ENCODE measurements at places on chromosomes 2 and 18.

DNA sequence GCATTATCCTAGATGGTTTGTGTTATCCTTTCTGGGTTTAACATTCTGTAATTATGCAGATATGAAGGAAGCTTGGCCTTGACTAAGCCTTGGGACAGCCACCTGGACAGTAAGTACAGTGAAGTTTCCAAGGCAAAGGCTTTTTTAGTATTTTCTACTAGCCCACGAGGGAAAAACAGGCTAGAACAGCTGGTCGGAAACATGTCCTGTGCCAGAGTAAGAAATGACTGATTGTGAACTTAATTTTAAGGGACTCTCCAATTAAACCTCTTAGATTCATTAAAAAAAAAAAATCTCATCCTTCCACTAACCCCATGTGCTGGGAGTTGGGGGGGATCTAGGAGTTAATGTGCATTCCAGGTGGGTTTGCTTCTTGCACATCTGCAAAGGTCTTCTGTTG lies 720.8 kb downstream of the SLC4A3 start:
- no peak for DNase-seq

GRCh38 chr2:64632835-64633819 lies 20.6 kb downstream of the SERTAD2 start:
- no peak for DNase-seq

GRCh38 chr2:238379096-238379810 lies 47.5 kb upstream of the ASB1 start:
- peak; percentile 17 for DNase-seq

DNA sequence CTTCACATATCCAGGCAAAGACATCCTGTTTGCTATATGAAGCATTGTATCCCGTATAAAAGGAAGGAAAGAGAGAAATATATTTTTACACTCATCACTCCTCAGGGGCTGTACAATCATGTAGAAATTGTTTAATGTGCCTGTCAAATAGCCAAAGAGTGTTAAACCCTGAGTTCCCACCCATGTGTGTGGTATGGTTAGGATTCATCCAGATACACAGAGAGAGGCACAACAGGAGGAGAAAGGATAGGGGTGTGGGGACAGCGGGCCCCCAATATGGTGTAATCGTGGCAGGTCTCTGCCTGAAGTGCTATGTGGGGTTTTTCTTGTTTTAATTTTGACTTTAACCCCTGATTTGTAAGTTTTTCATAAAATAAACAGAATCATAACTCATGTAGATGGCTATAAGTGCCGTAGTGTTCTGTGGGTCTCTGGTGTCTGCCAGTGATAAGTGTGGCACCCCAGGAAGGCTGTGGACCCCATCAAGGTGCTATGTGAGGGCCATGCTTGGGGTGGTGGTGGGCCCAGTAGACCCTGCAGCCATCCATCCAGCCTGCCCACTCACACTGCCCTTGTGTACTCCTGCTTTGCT lies 10.2 kb upstream of the IL18R1 start:
- DNase-seq, result no peak

DNA sequence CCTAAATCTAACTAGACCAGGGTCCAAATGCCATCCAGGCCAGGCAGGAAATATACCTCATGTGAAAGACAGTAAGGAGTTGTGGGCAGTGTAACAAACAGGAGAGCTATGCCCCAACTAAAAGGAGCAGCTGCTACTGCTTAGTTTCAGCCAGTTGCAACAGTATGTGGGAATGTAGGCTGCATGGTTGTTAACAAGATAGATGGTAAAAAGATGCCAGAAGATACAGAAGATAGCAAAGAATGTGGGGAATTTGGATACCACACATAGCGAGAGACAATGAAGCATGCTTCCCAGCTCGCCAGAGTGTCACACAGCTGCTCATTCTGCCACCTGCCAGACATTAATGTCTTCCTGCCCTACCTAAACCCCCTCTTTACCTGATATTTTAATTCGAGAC lies 39.4 kb upstream of the CYBRD1 start:
- DNase-seq, result no peak

- DNase-seq, result peak; percentile 30
Measured at GRCh38 chr2:168244318-168244717, 3.1 kb downstream of the STK39 start.

DNA sequence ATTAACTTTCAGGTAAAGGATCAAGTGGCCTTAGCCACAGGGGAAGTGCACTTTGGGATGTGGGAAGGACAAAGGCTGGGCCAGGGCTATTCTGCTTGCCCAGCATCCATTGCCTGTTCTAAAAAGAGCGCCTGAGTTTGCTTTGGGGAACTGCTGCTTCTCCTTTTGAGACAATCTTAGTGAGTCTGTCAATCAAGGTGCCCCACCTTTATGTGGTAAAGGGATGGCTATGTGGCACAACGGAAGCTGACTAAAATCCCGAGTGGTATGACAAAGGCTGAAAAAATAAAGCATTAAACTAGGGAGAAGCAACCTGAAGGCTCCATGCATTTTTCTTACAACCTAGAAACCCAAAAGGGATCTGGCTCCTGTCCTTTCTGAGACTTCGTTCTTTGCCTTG lies 540.5 kb downstream of the SLC4A3 start:
- no peak for DNase-seq

DNA sequence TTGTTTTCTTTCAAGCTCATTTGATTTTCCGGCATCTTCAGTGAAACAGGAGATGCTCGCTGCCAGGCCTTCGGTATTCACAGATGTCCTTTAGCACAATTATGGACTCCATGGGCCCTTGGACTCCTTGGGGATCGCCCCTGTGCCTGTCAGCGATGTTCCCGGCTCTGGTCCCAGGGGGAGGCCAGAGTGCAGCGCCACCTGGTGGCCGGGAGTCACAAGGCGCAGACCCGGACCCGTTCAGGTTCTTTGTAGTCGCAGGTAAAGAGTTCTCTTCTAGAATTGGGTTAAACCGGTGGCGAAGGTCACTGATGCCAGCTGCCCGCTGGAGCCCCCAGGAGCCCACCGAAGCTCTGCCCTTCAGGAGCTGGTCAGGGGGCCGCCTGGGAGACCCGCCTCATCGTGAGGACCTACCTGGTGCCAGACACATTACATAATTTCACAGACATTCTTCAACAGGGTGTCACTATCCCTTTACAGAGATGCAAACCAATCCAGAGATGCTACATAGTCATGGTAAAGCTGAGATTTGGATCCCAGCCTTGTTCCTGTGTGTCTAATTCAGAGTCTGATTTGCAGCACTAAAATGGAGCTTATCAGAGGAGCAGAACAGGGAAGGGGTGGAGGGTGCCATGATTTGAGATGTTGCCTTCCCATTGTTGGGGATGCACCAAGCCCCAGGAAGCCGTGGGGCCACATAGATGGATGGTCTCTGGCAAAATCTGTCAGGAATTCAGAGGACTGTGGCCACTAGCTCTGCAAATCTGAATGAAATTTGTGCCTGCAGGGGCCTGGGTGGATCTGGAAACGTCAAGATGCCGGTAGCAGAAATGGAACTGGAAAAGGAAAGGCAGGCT lies 6.0 kb upstream of the INPP5D start:
- peak; percentile 70 for DNase-seq

GRCh38 chr2:88600038-88600465 lies 27.2 kb downstream of the EIF2AK3 start:
- DNase-seq, result peak; percentile 24

DNA sequence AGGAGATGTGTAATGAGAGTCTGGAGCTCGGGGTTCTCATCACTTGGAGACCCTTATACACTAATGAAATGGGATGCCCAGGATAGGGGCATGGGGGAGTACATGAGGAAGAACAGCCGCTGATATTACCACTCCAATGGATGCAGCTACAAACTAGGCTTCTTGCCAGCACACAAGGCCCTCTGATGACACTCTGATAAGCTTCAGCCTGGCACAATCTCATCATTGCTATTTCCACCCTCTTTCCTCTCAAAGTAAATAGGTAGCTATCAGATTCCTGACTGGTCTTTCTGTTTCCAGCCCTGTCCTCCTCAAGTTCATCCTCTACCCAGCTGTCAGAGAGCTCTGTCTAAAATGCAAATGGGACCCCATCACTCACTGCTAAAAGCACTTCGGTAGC lies 103.0 kb downstream of the GPR39 start:
- DNase-seq, result no peak

- DNase-seq, result no peak
Measured at GRCh38 chr2:175599966-175600831, 401.9 kb downstream of the LNPK start.

DNA sequence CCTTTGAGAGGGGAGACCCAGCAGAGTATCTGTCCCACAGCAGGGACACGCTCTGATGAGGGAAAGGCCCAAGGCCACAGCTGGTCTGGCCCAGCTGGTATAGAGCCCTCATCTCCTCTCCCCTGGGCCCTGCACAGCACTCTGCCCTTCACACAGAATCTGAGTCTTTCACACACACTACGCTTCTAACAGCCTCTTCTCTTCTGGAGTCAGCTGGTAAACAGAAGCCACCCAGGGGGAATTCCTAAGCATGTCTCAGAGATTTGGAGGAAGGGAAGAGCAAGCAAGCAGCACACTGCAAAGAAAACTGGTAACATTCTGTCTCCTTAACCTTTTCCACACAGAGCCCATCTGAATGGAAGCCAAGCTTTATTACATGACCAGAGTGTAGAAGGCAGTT lies 121.1 kb upstream of the ACAA2 start:
- DNase-seq, result no peak

DNA sequence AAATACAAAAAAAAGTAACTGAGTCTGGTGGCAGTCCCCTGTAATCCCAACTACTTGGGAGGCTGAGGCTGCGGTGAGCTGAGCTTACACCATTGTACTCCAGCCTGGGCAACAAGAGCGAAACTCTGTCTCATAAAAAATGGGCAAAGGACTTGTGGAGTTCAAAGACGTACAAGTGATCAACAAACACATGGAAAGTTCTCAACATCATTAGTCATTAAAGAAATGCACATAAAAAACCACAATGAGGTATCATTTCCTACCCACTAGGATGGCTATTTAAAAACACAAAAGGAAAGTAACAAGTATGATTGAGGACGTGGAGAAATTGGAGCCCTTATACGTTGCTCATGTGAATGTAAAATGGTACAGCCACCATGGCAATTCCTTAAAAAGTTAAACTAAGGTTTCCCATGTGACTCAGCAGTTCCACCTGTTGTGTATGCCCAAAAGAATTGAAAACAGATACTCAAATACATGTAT lies 52.3 kb downstream of the RAB10 start:
- DNase-seq, result no peak

DNA sequence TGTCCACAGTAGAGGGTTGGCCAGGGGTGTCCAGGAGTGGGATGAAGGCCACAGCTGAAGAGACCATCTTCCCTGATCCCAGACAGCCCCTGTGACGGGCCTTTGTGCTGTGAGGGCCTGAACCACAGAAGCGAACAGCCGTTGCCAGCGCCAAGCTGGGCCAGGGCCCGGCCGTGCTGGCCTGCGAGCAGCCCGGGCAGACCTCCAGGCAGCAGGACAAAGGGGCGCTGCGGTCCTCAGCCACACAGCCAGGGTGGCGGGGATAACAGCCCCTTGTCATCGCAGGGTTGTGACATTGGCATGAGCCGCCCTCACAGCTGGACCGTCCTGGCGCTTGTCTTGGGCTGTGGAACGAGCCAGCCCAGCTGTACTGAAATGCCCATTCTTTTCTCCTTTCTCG lies 161.1 kb downstream of the FAM210A start:
- DNase-seq, result no peak

- no peak for DNase-seq
Measured at GRCh38 chr2:12612671-12613070, 104.1 kb upstream of the TRIB2 start.

DNA sequence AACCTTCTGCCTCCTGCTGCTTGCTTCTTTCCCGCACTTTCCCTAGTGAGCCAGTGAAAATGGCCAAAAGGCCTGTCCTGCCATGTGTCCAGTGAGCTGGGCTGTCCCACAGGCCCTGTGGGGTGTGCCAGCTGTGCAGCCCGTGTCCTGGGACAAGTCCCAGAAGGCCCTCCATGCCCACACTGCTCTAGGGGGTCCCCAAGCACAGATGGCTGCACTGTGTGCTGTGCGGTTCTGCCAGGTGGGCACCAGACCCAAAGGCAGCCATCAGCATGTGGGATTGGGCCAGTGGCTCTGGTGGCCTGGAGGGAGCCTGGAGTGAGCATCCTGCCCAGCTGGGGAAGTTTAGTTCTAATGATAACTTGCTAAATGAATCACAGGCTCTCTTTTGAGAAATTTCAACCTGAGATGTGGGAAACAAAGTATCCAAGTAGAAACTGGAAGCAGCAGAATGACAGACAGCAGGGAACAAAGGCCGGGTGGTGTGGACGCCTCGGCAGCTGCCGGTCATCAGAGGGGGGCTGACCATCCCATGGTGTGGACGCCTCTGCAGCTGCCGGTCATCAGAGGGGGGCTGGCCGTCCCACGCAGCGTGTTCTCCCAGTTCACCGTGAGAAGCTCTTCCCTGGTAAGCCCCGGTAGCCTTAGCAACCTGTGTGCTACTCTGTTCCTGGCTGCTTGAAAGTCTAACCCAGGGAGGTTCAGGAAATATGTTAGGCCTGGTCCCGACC lies 9.9 kb upstream of the CNDP2 start:
- DNase-seq, result no peak

DNA sequence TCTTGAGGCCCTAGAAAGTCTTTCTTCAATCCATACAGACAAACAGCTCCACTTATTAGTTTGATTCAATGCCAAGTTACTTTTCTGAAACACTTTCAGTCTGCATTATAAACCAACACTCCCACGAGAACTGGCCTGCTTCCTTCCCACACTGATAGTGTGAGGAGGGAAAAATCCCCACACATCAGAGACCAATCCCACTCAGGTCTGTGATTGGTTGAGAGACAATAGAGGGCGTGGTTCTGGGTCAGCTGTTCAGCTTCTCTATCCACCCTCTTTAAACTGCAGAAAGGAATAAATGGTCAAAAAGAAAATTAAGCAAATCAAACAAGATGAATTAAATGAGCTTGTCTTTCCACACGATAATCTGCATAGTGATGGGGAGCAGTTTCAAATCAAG lies 152.5 kb downstream of the NRP2 start:
- DNase-seq, result no peak

GRCh38 chr2:211730215-211730614 lies 808.4 kb downstream of the ERBB4 start:
- DNase-seq, result no peak

DNA sequence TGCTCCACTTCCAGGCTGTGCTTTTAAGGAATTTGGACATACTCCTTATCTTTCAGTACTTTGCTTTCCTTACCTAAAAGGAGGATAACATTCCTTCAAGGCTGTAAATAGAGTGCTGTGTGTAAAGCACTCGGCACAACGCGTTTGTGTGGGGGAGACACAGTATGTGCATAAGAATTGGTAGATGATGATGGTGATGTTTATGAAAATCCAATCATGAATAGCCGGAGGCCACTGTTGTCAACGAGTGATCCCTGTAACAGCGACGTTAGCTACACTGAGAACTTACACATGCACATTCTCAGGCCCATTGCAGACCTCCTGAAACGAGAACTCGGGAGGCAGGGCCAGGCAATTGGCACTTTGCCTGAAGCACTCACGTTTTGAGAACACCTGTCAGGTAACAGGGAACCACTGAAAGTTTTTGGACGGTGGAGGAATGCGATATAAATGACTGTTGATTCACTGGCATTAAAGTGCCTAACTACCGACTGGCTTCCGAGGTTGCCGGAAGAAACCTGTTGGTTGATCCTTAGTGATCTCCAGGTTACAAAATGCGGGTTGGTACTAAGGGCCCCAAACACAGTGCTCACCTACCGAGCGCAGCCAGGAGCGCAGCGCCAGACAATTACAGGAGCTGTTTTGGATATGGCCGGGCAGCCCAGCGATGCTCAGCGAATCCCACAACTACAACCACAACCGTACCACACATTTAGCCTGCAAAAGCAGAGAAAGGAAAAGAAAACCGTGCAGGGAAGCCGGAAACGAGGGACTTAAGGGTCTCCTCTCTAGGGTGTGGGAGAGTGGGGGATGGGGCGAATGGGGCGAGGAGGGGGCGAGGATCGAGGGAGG lies 1.0 kb upstream of the MAP4K4 start:
- DNase-seq, result no peak

Measured in activated gamma-delta T cell treated with Interleukin-2 at 50 U/mL for 16 hours (primary cell).